ENCODE measurements at places on chromosomes 4 and X. TPM values are rescaled to one million over a fixed set of nuclear protein-coding genes. Genes with fewer than 3 reads are reported as not detected.

DNA sequence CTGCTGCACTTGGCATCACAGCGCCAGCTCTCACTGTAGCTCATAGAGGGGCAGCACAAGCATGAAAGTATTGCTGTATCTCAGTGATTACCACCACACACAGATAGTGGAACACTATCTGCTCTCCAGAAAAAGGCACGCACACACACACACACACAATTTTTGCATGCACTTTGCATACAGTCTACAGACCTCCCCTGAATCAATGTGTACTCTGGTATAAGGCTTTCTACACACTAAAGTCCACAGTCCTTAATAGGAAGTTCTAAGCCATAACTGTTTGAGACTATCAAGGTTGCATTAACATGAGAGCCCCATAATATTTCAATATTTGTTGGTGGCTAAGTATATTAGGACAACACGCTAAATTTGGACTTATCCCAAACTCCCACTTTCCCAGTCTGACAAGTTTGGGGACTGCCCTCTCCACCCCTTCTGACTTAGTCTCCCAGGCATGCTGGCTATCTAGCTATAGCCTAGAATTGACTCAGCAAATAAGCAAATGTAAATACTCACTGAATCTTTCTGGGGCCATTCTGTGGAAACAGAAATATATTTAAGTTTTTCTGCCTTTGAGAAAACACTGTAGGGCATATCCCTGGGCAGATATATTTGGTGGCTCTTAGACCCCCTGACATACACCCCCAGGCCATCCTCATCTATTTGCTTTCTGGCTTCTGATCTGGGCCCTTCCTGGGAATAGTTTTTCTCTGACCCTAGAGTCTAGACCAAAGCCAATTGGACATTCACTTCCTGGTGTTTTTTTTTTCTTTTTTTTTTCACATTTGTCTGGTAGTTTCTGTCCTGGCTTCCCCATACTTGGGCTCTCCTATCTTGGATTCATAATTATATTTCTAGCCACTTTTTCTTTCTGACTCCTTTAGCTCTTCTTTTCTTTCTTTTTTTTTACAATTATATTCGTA, 36.4 kb upstream of the CT47C1 start:
- no peak for DNase-seq

DNA sequence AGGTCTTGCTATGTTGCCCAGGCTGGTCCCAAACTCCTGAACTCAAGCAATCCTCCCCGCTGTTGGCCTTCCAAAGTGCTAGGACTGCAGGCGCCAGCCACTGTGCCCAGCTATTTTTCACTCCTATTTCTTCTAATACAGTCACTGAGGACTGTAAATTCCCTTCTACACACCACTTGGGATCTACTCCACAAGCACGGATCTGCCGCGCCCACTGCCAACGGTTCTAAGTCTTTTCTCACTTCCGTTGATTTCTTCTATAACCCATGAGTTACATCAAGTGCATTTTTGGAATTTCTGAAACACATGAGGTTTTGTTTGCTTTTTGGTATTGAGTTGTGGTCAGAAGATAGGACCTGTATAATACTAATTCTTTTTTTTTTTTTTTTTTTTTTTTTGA, 48.6 kb downstream of the FAM53A start:
- DNase-seq, result no peak

DNA sequence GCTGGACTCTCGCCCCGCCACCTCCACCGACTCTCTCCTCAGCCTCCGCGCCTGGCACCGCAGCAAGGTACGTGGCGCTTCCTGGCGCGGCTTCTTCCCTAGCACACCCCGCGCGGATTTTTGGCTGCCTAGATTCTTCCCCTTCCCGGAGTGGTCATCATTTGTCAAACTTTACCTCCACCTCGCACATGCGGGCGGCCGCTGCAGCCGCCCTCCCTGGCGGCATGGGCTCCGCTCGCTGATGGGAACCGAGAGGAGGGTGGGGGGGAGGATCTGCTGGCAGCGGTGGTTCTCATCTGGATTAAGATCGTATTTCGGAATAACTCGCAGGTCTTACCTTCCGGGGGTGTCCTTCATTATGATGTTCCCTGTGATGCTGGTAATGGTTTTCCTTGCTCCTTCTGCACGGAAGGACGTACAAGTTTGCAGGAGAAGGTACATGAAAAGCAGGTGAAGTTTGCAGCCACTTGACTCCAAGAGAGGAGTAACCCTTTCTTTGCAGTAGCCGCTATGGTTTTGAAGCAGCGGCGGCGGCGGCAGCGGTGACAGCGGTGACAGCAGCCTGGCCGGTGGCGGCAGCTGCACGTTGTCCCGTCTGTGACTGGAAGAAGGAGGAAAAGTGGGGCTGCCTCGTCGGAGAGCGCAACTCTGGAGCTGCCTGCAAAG, 2183.9 kb upstream of the TENM3 start:
- DNase-seq, result peak; percentile 76

DNA sequence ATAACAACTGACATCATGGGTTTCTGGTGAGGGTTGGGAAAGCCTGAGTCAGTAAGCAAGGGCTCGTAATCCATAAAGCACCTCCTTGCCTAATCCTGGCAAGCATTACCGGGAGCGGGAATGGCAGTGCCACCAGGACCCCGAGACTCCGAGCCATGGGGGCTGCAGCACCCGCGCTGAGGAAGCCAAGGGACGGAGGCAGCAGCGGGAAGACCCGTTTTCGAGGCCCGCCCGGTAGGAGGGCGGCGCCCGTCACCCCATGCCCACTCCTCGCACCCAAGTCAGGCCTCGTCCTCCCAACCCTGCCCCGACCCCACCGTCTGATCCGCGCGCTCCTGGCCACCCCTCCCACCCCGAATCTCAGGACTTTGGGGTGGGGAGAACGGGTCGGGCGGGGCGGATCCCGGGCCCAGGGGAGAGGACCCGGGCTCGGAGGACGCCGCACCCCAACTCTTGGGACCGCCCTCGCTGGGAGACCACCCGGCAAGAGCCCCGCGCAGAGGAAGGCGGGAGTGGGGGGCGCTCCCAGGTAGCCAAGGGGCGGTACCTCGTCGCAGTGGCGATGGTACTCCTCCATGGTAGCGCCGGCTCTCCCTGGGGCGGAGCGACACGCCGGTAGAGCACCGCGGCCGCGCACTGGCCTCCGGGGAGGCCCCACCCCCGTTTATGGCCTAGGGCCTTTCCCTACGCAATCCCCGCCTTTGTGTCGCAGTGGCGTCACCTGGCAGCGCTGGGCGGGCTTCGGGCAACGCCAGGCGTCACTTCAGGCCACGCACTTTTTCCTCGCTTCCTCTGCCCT, at the start of gene DYNLT3:
TSS of gene DYNLT3 (minus strand) at position 638 of the 799 bp plus-strand sequence. CDS start at position 577, 61 bp downstream.
- peak; percentile 93 for DNase-seq

- peak; percentile 72 for DNase-seq
These were observed 85.3 kb downstream of the ABLIM2 start for GRCh38 chr4:8073206-8073863.

DNA sequence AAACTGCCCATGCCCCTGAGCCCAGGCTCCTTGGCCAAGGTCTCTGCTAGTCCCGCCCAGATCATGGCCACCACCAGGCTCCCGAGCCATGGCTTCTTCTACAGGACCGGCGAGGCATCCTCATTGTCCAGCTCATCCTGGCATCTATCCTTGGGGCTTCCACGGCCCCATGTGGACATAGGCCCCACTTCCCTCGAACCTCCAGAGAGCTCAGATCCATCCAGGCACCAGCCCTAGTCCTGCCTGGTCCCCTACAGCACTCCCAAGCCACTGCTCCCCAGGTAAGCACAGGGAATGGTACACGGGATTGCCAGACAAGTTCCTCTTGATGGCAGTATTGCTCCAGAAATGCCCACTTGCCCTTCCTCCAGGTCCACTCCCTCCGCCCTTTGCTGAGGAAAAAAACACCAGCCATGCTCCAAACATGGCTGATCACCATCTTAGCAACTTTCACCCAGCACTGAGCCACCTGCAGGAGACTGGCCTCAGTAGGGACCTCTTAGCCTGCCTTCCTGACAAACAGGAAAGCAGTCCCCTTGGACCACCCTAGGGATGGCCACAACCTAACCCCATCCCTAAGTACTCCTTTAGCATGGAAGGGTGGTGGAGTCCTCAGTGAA, 272.1 kb upstream of the AGTR2 start:
- DNase-seq, result peak; percentile 85

DNA sequence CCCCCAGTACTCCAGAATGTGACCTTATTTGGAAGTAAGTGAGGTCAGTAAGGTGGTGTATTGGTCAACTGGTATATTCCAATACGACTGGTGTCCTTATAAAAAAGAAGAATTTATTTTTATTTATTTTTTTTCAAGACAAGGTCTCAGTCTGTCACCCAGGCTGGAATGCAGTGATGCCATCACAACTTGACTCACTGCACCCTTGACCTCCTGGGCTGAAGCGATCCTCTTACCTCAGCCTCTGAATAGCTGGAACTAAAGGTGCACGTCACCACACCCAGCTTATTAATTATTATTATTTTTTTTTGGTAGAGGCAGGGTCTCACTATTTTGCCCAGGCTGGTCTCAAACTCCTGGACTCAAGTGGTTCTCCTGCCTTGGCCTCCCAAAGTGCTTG, 115.1 kb upstream of the PITX2 start:
- no peak for DNase-seq

DNA sequence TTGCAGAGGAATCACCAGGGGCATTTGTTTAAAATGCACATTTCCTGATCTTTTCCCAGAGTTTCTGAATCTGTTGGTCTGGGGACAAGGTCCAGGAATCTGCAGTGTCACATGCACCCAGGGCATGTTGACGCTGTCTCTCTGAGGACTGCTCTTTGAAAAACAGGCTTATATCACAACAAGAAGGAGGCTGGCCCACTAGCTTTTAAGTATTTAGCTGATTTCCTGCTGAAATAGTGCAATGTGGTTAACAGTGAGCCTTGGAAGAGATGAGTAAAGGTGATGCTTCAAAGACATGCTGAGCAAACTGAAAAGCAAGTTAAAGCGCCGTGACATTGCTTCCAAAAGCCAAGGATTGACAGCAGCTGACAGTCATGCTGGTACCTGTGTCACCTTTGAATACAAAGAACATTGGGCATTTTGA, 18.6 kb upstream of the SEPSECS start:
- no peak for DNase-seq

DNA sequence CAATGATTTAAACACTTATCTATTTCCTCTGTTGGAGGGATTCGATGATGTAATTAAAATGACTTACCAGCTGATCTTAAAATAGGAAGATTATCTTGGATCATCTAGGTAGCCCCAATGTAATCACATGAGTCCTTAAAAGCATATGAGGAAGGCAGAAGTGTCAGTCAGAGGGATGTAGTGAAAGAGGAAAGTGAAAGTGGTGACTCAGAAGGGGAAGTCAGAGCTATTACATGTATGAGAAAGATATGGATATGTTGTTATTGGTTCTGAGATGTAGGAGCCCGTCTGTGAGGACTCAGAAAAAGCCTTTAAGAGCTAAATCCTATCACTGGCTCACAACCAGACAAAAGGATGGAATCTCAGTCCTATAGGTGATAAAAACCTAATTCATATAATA, 456.4 kb downstream of the DACH2 start:
- DNase-seq, result no peak

GRCh38 chrX:48590203-48591103, 6.8 kb upstream of the WDR13 start:
- DNase-seq, result no peak

GRCh38 chrX:2974961-2975360, 31.4 kb upstream of the ARSH start:
- no peak for DNase-seq

- DNase-seq, result peak; percentile 88
These were observed 501 bp downstream of the ZNF518B start for GRCh38 chr4:10456595-10457254.

DNA sequence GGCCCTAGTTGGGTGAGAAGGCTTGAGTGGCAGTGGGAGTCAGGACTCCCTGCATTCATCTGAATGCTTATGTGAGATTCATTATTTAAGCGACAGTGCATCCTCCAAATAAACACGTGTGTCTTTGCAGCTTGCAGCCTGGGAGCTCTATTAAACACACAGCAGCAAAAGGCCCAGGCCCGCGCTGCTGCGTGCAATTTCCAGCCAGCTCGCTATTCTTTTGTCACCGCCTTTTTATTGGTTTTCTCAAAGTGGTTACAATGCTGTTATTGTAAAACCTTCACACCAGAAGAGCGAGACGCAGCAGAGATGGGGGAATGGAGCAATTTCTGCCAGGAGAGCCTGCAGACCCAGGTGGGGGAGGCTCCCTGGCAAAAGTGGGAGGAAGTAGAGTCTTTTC, 252.5 kb downstream of the BCOR start:
- DNase-seq, result no peak

DNA sequence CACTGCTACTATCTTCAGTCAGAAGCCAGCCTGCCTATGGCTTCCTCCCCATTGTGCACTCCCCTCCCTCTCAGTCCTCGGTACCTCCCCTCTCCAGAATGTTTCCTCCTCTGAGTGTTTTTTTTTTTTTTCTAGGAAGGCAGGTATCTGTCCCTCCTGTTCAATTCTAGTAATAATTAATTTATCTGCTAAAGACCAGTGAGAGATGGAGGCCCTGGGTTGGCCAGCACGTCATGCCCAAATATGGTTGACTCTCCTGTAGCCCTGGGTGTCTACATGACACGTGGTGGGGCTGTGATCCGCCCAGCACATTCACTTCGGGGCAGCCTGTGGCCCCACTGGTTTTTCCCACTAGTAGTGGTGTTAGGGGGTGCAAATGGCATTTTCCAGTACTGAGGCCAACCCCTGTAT, 1.8 kb downstream of the FLNA start:
- DNase-seq, result no peak

- no peak for DNase-seq
These were observed 78.8 kb downstream of the SEL1L3 start for GRCh38 chr4:25783943-25784342.

DNA sequence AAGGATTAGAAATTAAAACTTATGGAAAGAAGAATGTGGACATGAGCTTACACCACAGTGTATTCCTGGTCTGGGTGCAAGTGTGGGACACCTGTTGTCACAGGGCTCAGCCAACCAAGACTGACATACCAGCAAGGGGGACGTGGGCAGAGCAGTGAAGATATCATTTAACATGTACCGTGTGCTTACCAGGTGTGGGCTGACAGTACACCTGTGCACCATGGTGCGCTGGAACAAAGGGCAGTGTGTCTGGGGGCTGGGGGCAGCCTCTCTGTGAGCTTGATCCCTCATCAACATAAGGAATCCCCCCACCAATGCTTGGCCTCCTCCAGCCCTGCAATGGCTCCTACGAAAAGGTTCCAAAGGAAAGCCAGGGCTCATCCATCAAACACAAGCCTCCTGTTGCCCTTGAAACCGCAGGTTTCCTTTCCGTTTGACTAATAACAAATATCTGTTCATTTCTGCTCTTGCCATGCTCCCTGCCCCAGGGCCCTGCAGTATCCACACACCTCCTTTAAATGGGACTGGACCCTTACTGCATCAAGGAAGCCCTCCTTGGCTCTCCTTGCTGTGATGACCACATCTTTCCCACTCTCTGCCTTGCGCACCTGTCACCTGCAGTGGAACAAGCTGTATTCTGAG, 16.7 kb downstream of the EVC2 start:
- DNase-seq, result no peak

SSX1 gene
- total RNA-seq, result not detected

SORCS2 gene
- total RNA-seq, result 11.9 TPM

AP1S2 gene
- 74.7 TPM for total RNA-seq

Measured in posterior vena cava (tissue), 2 donors.